Tongue (tissue), 3 donors: ENCODE measurements at places on chromosomes 5 and 9. TPM values are rescaled to one million over a fixed set of nuclear protein-coding genes. Genes with fewer than 3 reads are reported as not detected.

The PCDHGB4 gene
- 5.9 TPM for total RNA-seq

The EGFL7 gene
- total RNA-seq: 57.1 TPM

The PSMD5 gene
- 24.1 TPM for total RNA-seq

The PDE8B gene
- 8.9 TPM for total RNA-seq

The CCDC187 gene
- total RNA-seq: 0.51 TPM
